ENCODE measurements at places on chromosomes 4 and X.

DNA sequence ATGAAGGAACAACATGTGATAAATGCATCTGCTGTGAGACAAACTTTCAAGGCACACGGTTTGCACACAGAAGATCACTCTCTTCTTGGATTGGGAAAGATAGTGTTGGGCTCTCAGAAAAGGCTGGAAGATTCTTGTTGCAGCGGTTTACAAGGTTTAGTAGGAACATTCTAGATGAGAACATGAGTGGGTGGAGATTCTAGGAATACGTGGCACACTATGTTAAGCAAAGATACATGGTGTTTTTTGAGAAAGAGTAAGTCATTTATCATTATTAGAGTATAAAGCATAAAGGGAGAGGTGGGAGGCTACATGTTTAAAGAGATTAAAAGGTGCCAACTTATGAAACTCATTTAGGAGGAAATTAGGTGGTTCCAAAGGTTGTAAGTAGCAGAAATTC lies 348.8 kb upstream of the HS3ST1 start:
- no peak for DNase-seq

GRCh38 chr4:153153339-153153871 lies 50.8 kb upstream of the TRIM2 start:
- DNase-seq = peak; percentile 65

GRCh38 chrX:47828984-47829383 lies 7.7 kb upstream of the ZNF81 start:
- DNase-seq = no peak

DNA sequence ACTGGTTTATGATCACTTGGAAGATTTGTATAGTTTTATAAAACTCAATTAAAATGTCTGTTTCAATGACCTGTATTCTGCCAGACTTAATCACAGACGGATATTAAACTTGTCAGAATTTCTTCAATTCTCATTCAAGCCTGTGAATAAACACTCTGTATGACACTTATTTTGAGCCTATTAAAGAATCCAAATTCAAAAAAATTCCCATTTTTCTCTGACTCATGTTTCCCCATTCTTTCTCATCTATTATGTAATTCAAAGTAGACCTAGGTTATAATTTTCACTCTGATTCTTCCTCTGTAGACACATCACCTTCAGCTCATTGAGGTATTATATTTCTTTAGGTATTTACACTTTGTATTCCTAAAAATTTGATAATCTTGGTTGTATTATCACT lies 166.1 kb downstream of the TMA16 start:
- no peak for DNase-seq

DNA sequence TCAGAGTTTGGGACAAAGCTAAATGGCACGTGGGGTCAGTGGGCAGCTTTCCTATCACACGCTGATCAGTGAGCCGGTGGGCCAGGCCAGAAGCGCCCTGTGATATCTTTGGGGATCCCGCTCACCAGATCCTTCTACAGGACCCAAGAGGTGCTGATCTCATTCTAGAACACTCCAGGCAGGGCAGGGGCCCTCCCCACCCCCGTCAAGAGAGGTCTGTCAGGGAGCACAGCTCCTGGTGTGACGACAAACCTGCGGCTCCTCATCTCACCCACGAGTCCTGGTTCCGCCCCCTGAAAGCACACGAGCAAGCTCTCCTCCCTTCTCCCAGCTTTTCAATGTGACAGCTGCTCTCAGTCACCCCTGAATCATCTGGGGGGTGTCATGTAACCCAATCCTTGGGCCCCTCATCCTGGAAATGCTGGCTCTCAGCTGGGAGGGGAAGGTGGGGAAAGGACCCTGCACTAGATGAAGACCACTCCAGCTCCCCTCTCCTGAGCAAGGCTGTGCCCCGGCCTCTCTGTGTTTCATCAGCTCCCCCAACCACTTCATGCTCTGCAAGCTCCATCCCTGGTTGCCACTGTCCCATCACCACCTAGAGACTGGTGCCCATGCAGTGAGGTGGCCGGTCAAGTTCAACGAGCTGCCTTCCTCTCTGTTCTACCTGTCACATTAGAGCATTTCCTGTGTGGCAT lies 4.6 kb downstream of the HCFC1 start:
- DNase-seq = no peak

GRCh38 chrX:54288277-54288676 lies 69.6 kb downstream of the WNK3 start:
- DNase-seq = no peak

DNA sequence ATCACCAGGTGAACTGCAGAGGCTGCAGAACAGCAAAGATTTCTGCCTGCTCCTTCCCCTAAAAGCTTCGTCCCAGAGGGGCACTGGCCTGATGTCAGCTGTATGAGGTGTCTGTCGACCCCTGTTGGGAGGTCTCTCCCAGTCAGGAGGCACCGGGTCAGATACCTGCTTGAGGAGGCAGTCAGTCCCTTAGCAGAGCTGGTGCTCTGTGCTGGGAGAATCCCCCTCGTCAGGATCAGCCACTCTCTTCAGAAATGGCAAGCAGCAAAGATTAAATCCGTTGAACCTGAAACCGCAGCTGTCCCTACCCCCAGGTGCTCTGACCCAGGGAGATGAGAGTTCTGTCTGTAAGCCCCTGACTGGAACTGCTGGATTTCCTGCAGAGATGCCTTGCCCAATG lies 1166.3 kb upstream of the ADGRL3 start:
- DNase-seq = no peak
